Left lobe of liver (tissue), 2 donors: ENCODE measurements at places on chromosomes 1 and 21. TPM values are rescaled to one million over a fixed set of nuclear protein-coding genes. Genes with fewer than 3 reads are reported as not detected.

GRCh38 chr1:22420455-22421053 lies 31.1 kb upstream of the ZBTB40 start:
- peak; percentile 84 for DNase-seq

GRCh38 chr1:233410906-233411305 lies 83.4 kb downstream of the MAP3K21 start:
- no peak for DNase-seq

DNA sequence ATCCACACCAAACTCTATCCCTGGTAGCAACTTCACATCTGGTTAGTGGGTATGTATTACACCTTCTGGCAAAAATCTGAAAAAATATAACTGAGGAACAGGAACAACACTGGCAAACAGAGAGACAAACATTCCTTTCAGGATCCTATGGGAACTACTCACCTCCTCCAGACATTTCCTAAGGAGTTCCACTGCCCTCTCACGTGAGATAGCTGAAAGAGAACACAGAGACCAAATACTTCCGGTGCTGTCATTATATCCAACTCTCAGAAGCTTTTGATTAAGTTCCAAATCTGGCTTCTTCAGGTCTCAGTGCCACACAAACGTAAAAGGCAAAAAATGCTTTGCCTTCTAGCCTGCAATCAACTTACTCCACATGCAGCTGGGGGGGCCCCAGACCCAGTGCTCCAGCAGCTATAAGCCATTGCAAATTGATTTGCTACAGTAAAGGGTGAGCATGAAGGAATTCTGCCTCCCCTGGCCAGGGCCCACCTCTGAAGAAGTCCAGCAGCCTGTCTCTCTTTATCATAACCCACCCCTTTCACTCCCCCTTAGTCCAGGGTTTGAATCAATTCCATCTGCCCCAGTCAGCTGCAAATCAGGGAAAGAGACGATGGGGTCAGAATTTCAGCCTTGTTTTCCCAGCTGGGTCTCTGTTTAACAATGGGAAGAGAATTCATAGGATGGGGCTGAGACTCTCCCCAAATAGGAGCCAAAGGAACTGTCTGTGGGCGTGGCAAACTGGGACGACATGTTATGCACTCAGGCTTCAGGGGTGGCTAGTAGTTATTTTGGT lies 32.2 kb downstream of the TFAP2E start:
- no peak for DNase-seq

GRCh38 chr1:93680420-93681100 lies 1.1 kb downstream of the BCAR3 start:
- peak; percentile 66 for DNase-seq

- no peak for DNase-seq
Measured at GRCh38 chr1:16971341-16972188, 8.9 kb downstream of the MFAP2 start.

GRCh38 chr1:165852871-165853270 lies 25.5 kb downstream of the UCK2 start:
- no peak for DNase-seq

Gene PRAMEF7
- not detected for total RNA-seq

Gene FAM72C
- not detected for total RNA-seq
